Cortex of kidney (tissue), 1 donor: ENCODE measurements at places on chromosomes 12 and 14.

DNA sequence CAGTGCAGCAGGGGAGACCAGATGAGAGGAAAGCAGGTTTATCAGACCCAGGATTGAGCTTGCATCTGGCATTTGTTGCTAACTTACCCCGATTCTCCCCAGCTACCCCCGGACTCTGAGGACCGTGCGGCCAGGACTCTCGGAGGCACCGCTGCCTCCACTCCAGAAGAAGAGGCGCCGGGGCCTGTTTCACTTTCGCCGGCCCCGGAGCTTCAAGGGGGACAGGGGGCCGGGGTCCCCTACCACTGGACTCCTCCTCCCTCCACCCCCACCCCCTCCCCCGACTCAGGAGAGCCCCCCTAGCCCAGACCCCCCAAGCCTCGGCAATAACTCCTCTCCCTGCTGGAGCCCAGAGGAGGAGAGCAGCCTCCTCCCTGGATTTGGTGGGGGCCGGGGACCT, 6.5 kb upstream of the CPNE6 start:
- no peak for DNase-seq

- DNase-seq = no peak
These were observed 1.9 kb downstream of the PPP1R12A start for GRCh38 chr12:79933043-79933442.

DNA sequence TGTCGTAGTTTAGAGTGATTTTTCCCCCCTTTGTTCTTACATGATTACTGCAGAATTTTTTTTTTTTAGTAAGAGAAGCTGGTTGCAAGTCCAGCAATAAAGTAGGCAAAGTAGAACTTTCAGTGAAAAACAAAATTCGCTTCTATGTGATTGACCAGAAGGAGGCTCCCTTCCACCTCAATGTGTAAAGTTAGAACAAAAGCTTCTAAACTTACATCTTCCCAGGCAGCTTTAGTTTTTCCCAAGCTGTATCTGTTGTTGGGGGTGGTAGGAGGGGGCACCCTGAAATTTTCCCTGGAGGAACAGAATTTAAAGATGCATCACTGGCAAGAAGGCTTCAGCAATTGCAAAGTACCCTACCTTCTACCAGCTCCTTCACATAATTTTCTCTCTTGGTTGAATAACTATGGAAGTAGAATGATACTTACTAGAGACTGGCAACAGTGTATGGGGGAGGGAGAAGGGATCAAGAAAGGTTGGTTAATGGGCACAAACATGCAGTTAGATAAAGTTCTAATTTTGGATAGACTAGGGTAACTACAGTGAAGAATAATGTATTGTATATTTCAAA, 87.3 kb upstream of the E2F7 start:
- DNase-seq = no peak

DNA sequence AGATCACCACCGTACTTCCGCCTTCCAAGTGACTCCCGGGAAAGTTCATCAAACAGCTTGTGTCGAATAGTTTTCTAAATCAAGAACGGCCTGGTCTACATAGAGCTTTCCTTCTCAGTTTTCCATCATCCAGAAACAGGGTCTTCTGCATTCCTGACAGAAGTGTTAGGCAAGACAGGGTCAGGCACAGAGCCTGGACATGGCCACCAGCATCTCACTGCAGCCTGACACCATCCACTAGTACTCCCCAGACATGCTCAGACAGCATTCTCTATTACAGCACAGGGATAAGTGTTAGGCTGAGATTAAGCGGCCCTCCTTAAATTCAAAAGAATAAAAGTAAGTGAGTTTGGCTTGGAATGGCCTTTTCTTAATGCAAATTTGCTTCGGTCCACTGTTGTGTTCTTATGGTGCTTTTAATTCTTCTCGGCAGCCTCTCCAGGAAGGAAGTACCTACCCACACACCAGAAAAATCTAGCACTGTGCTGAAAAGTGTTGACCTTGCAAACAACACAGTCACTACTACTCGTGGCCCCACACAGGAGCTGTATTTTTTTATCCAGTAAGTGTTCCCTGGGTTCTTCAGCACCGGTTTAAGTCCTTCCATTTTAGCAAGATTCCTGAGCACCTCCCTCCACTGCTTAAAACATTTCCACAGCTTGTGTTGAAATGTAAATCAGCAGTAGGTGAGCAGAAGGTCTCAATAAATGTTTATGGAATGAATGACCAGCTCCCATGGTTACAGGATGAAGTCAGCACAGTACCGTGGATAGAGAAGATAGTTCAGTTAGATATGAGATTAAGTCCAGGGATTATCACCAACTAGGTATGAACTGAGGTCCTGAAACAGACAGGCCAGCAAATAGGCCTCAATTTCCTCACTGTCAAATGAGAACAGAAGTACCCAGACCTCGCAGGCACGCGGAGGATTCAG, 44.1 kb downstream of the SETD3 start:
- DNase-seq = no peak

DNA sequence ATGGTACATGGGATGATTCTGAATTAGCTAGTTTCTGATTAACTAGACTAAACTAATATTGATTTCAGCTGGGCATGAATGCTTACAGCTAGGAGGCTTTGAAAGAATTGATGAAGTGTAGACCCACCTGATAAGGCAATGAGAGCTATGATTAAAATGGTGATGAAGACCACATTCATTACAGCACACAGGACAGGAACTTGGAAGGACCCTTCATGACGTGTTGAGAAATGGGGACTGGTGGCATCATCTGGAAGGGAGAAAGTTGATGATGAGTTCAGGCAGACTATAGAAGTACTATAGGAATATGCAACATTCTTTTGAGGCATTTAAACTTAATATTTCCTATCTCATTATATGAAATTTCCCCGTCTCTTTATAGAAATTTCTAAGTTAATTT, 4.5 kb downstream of the CD69 start:
- DNase-seq = no peak

- DNase-seq = no peak
These were observed 43.0 kb downstream of the NGB start for GRCh38 chr14:77228056-77228455.

- no peak for DNase-seq
These were observed 126.9 kb upstream of the KRAS start for GRCh38 chr12:25377469-25378177.

GRCh38 chr12:133058203-133059113, 21.1 kb downstream of the ZNF84 start:
- DNase-seq = no peak

- DNase-seq = no peak
These were observed 3.7 kb downstream of the BIN2 start for GRCh38 chr12:51320311-51320694.

- no peak for DNase-seq
These were observed 7.1 kb upstream of the ARL1 start for GRCh38 chr12:101414533-101415119.

GRCh38 chr14:63857466-63858030, 4.7 kb downstream of the SYNE2 start:
- DNase-seq = no peak

- DNase-seq = no peak
These were observed 3.0 kb upstream of the PLXNC1 start for GRCh38 chr12:94145191-94145983.

- no peak for DNase-seq
These were observed 95.1 kb downstream of the PELI2 start for GRCh38 chr14:56213306-56213705.

DNA sequence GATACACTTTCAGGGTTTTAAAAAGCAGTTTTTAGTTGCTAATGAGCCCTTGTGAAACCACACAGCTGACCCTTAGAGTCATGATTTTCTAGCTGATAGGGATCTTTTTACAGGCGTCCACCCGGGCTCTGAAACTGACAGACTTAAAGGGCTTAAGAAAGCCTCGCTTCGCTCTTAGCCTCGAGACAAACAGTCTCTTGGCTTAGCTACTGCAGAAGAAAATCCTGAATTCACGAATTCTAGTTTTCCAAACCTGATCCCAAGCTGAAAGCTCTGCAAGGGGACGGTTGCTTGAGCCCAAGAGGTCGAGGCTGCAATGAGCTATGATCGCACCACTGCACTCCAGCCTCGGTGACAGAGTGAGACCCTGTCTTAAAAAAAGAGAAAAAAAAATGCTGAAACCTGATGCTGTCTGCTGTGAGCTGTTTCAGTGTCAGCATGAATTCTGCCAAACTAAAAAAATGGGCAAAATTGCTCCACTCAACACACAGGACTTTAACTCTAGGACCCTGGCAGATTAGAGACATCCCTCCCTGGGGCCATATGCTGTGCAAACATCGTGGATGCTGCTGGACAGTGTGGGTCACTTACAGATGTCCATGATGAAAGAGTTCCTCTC, 3.1 kb upstream of the HPD start:
- DNase-seq = no peak

GRCh38 chr14:71487941-71488340, 444.3 kb upstream of the RGS6 start:
- DNase-seq = no peak

GRCh38 chr12:77553976-77554619, 276.6 kb upstream of the NAV3 start:
- DNase-seq = no peak

DNA sequence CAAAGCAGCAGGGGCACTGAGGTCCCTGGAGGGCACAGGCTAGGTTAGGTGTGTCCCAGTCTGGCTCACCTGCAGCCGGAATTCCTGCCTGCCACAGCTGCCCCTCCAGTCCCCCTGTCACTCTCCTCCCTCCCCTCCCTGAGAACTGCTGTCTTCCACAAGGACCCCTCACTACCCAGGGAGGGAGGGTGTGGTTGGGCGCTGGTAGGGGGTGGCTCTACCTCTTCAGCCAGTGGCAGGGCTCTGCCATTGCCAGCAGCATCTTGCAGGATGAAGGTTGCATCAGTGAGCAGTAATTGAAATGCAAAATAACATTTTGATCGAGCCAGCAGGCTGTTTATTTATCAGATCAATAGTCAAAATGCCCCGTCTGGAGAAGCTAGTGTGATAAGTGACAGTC, 45.7 kb downstream of the ESRRB start:
- no peak for DNase-seq

GRCh38 chr14:105844047-105844630, 317.8 kb downstream of the TMEM121 start:
- no peak for DNase-seq

DNA sequence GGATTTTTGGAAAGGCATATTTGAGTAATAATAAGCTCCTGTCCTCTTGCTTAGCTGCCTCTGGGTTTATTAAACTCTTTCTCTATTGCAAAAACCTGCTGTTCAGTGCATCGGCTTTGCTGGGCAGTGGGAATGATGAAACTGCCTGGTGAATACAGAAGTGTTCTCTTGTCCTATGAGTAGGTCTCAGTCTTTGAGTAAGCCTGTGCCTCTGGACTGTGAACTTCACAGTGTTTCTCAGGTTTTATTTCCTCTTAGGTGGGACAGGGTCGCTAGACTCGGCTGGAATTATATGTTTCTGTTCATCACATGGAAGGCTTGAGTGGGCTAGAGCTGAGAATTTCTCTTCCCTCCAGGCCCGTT, 46.4 kb downstream of the CRADD start:
- DNase-seq = no peak

DNA sequence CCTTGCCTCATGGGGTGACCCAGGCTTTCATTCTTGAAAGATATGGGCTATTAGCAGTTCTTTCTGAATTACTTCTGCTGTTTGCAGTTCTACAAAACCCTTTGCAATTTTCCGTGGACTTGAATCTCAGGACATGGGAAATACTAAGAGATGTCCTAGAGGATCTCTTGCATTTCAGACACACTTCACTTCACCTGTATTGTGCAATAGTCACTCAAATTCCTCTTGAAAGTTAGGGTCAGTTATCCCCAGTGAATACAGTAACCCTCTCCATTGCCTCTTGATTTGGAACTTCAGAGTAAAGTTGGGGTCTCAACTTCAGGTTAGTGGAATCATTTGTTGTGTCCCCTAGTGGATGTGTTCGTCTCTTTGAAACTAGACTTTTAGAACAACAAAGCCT, 31.8 kb downstream of the YLPM1 start:
- no peak for DNase-seq

GRCh38 chr14:91173221-91173670, 59.4 kb downstream of the DGLUCY start:
- DNase-seq = no peak

- DNase-seq = no peak
These were observed 353.0 kb upstream of the SFSWAP start for GRCh38 chr12:131357920-131358319.
